SHP77 treated with DMSO at 0.1 percent for 48 hours (cell line): ENCODE measurements at places on chromosomes 6 and 20.

DNA sequence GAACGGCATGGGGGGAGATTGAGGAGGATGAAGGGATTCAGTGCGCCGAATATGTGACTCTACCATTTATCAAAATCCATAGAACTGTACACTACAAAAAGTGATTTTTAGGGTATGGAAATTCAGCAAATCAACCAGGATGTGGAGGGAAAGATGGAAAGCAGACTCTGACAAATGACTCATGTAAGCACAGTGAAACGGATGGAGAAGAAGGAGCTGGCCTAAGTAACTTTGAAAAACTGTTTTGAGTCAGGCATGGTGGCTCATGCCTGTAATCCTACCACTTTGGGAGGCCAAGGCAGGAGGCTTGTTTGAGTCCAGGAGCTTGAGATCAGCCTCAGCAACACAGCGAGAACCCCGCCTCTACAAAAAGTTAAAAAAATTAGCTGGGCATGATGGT lies 39.2 kb downstream of the MUC22 start:
- DNase-seq = no peak

DNA sequence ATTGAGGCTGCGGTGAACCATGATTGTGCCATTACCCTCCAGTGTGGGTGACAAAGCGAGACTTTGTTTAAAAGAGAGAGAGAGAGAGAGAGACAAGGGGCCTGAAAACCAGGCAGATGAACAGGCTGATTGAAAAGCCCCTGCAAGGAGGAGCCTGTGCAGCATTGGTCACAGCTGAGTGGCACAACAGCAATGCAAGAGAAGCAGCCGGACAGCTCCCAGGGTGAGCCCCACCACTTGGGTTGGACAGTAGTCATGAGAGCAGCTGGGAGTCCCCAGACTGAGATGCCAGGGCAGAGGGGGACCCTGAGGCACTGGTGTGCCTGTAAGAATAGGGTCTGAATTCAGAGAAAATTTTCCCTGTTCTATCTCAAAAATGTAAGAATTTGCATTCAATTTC lies 10.2 kb downstream of the DNPH1 start:
- DNase-seq = no peak

DNA sequence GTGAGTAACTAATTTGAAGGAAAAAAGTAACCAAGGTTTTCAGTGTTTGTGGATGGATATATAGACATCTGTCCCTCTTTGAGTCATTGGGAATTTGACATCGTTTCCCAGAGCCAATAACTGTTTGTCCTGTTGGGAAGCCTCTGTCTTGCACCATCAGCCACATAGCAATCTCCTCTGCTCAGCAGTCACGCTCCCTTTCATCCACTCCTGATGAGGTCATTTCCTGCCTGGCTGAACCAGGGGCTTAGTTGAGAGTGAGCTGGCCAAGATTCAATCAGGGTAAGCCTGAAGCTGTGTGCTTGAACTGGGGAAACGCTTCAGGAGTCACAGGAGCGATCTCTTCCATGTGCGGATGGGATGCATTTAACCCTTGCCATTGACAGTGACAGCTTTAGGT lies 121.5 kb upstream of the FOXQ1 start:
- DNase-seq = no peak

DNA sequence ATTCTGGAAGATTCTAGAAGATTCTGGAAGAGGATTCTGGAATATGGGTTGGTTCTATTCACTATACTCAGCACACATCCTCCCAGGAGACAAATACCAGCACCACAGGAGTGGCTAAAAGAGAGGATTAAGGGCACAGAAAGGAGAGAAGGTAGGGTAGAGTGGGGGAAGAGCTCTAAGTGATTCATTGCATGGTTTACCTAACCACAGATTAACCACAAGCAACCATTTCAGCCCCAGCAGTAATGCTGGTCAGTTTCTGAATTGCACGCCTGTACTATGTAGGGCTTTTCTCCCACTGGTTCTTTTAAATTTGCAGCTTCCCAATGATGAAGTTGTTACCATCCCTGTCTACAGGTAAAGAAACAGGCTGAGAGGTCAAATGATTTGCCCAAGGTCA lies 192.7 kb upstream of the PMEPA1 start:
- no peak for DNase-seq

GRCh38 chr6:40912158-40912946 lies 126.7 kb downstream of the UNC5CL start:
- DNase-seq = peak; percentile 49

DNA sequence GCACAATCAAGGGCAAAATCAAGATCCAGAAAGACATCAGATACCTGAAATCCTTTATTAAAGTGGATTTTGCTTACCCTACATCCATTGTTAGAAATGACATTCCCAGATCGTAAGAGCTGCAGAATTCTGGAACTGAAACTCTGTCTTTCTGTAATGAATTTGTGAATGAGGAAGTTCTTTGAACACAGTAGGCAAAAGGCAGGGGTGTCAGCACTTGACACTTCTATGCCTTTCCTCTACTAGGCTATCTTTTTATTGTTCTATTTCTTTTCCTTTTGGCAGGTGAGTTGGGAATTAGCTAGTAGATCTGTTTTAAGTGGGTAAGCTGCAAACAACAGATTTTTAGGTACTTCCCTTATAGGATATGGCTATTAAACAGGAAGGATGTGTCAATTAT lies 126.3 kb downstream of the CARMIL1 start:
- DNase-seq = no peak
